Activated effector memory CD4-positive, alpha-beta T cell treated with Interleukin-2 at 50 U/mL for 16 hours (primary cell): ENCODE measurements at places on chromosomes 6 and 20.

- DNase-seq = peak; percentile 7
These were observed 51.9 kb upstream of the SLC22A16 start for GRCh38 chr6:110528101-110528929.

DNA sequence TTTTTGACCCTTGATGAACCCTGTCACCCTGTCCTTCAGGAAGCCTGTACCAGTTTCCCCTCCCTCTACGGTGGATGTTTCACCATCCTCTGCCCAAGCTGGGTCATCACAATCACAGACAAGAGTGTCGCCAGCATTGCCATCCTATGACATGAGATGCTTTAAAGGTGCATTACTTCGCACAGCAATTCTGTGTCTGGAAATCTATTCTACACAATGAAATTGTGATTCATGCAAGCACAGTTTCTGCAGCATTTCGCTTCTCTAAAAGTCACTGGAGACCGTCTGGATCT, 2.5 kb upstream of the ULBP2 start:
- DNase-seq = no peak

DNA sequence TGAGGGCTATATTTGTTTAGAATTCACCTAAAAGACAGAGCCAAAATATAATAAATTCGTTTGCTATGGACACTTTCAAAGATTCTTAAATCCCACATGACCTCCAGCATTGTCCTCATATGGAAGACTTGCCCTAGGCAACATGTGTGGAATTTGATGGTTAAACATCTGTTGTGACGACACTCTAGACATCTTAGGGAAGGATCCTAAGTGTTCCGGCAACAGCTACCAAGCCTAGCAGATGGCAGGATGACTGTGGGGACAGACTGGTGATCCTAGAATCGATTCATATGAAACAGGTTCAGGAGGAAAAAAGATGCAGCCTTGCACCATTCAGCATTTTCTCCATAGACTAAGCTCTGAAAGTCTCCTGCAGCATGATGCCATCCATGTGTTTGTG, 77.6 kb upstream of the BACH2 start:
- no peak for DNase-seq

GRCh38 chr20:57902473-57902872, 192.7 kb upstream of the PMEPA1 start:
- no peak for DNase-seq

GRCh38 chr20:48623906-48624265, 203.9 kb downstream of the PREX1 start:
- no peak for DNase-seq

- DNase-seq = no peak
These were observed 151.8 kb downstream of the ARID1B start for GRCh38 chr6:156928972-156929371.

- DNase-seq = no peak
These were observed 16.1 kb downstream of the PLA2G7 start for GRCh38 chr6:46719099-46719498.
